ENCODE measurements at places on chromosomes 16 and 17.

DNA sequence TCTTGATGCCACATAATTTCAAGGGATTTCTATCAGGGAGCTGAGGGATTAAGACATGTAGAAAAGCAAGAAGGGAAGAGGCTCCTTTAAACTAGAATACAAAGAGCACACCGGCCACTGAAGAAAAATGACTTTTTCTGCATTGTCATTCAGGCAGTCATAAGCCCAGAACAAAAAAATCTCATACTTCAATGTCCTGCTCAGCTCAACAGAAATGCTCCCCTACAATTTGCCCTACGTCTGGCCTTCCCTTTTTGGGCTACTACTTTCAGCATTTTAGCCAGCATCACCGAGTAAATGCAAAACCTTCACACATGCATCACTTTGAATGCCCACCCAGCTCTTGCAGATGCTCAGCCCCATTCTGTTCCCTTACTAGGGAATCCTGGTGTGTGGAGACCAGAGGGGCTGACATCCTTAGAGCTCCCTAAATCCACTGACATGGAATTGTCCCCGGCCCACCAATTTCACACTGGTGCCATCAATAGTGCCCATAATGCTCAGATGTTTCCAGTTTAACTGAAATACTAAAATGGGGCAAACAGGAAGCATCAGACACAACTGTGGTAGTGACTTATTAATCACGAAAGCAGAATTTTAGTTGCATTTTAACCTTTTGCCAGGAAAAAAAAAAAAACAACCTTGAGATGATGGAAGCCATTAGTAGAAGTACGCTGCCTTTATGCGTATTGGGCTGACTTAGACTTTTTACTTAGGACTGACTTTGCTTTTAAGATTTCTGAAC lies 2.7 kb downstream of the MAP3K14 start:
- no peak for DNase-seq

GRCh38 chr16:90015586-90016338 lies 3.5 kb downstream of the DBNDD1 start:
- DNase-seq = no peak

- peak; percentile 27 for DNase-seq
Measured at GRCh38 chr17:81253358-81254131, 14.4 kb downstream of the NDUFAF8 start.

DNA sequence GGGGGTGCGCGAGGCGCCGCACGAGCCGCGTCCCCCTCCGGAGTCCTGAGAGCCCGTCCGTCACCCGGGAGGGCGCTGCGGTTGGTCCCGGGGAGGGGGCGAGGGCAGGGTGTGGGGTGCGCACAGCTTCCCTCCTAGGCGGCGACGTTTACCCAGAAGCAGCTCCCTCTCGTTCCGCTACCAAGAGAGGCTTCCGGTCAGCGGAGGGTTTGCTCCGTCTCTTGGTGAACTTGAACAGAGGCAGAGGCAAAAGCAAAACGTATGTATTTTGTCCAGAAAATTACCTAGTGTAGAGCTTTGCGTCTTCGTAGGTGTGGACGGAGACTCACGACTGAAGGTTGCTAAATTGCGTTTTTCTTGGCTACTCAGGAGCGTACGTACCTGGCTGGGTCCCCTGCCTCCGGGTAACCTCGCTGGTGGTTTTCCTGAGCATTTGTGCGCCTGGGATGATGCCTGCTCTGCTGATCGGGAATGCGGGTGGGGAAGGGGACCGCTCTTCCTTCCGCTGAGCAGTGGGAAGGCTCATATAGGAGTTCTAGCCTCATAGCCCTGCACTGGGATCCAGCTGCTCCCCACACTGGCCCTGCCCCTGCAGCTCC lies 833 bp downstream of the WSCD1 start:
- no peak for DNase-seq

DNA sequence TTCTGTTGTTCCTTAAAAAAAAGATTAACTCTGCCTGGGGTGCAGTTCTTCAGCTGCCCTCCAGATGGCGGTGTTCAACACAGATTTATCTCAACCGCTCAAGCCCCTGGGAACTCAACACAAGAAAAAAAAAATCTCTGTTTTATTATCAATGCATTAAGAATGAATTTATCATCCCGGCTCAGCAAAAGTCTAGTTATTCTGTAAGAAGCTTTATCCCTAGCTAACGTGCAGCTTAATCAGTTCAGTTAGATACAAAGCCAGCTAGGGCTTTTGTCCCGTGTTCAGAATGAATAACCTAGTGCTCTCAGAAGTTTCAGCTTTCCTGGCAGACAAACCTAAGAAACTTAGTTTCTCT lies 475.9 kb upstream of the CCL2 start:
- DNase-seq = no peak

DNA sequence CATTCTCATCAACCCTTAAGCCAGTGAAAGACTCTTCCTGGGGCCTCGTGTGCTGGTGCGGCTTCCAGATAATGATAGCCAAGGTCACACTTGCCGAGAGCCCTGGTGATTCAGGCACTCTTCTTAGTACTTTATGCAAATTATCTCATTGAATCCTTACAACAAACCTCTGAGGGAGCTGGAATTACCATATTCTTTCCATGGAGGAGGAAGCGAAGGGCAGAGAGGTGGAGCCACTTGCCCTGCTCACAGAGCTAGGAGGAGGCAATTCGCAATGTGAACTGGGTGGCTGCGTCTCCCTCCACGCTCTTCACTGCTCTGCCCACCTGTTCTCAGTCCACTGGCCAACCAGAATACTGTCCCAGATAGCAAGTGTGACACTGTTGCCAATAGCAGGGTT lies 409.7 kb downstream of the SNX29 start:
- DNase-seq = no peak

DNA sequence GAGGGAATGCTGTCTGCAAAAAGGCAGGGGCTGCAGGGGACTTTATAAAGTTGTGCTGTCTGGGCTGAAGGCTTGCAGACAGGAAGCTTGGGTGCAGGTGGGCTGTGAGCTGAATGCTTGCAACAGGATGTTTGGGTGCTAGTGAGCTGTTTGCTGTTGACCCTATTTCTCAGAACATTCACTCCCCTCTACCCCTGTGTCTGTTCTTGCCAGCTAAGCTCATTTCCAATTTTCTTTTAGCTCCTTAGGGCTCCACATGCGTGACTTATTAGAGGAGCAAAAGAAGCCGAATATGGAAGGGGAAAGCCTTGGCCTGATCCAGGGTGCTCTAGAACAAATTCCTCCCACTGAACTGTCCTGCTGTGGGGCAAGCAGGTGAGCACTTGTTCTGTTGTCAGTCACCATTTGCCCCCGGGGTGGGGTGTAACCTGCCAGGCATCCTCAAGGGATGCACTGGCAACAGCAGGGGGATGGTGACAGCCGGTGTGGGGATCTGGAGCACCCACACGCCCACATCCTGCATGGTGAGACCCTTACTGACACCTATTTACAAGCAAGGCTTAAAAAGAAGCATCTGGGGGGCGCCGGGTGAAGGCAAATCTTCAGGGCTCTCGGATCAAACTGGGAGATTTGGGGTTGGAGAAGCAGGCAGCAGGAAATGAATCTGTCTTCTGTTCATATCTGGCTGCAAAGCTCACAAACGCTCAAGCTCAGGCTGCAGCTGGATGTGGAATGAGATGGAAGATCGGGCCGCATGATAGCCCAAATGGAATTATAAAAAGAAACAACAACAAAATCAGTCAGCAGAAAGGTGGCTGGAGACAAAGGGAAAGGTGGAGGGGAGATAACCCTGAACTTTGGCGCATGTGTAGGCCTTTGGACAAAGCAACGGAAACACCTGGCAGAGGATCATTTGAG lies 21.1 kb upstream of the NUP93 start:
- DNase-seq = no peak

- DNase-seq = no peak
Measured at GRCh38 chr16:67750466-67750865, 31.4 kb upstream of the GFOD2 start.

- no peak for DNase-seq
Measured at GRCh38 chr16:88754109-88754911, 30.7 kb downstream of the PIEZO1 start.

DNA sequence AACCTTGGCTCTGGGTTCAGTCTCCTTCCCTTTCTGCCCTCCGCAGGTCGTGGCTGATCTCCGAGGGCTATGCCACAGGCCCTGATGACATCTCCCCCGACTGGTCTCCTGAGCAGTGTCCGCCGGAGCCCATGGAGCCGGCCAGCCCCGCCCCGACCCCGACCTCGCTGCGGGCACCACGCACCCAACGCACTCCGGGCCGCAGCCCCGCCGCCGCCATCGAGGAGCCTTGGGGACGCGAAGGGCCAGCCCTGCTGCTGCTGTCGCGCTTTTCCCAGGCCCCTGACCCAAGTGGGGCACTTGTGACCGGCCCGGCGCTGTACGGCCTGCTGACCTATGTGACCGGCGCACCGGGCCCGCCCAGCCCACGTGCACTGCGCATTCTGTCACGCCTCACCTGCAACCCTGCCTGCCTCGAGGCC lies 5.1 kb downstream of the ARMC5 start:
- no peak for DNase-seq

DNA sequence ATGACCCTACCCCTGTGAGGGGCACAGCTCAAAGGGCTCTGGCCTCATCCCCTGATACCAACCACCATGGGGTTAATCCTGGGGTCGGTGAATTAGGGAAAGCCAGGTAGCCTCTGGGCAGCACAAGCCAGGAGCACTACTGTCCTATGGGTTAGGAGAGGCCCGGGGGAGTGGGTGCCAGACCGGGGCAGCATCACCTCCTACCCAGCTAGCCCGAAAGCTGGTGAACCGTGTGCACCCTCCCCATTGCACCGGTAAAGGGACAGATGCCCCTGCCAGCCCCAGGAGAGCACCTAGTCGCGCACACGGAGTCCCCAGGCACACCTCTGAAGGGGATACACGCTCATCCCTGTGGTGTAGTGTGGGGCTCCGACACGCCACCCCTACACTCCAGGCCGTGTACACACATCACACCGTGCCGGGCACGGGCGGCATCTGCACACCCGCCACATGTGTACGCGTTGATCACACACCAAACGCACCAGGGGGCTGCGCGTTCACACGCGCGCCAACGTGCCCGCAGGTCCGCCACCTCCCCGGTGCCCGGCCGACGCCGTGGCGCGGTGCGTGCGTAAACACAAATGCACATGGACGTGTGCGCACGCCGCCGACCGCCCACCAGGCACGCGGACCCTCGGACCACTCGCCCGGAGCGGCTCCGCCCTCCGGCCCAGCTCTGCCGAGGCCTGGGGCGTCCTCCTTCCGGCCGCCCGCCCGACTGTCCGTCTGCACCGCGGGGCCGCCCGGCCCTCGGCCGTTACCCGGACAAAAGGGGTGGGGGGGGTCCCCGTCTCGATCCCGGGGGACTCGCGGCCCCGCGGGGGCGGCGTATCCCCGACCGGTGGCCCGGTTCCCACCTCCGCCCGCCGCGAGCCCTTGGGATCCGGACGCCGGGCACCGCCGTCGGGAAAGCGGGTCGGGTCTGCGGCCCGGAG lies 785 bp downstream of the UBALD1 start:
- no peak for DNase-seq

DNA sequence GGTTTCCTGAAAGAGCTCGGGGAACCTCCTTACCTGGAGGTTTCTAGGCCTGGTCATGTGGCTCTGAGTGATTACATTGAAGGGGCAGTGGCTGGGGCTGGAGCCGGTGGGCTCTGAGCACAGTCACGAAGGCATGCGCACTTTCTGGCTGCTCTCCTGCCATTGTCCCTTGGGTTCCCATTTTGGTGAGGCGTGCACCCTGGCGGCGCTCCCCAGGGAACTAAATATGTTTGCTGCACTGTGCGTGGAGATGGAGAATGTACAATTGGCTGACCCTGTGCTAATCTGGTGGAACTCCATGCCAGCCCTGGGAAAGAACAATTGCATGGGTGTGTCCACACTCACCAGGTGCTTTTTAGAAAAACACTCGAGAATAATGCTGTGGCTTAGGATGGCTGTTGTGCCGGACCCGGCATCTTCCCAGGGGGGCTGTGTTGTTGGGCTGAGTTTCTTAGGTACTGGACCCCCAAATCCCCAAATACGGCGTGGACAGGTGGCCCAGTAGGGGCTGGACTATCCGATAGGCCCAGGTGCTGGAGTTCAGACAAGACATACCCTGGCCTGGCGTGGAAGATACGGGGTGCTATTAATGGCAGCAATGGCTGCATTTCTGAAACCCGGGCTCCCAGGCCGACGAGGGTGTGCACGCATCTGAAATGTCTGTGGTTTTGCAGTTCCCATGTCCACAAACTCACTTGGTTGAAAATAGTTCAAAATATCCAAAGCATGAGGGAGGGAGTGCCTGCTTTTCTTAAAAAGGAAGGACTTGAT lies 230.5 kb downstream of the SEC14L1 start:
- DNase-seq = no peak

DNA sequence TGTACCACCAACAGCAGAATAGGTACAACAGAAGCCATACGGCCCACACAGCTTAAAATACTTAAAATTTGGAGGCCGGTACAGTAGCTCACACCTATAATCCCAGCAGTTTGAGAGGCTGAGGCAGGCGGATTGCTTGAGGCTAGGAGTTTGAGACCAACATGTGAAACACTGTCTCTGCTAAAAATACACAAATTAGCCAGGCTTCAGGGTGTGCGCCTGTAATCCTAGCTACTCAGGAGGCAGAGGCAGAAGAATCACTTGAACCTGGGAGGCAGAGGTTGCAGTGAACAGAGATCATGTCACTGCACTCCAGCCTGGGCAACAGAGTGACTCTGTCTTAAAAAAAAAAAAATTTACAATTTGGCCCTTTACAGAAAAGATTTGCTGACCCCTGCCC lies 17.0 kb downstream of the GFOD2 start:
- DNase-seq = no peak

GRCh38 chr16:27374221-27374803 lies 27.7 kb upstream of the IL21R start:
- no peak for DNase-seq

DNA sequence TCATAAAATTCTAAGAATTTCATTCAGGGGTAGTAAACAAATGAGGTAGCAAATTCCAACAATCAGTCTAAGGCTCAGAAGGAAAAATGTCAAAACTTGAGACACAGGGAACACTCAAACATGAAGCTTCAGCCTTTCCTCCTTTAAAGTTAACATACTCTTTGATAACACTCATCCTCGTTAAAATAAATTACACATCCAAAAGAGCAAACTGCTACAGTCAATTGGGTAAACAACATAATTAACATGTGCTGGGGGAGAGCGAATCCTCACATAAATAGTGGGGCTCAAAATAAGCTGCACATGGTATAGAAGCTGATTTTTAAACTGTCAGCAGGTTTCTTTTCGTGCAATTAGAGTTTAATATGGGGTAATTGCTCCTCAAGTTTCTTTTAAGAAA lies 12.9 kb downstream of the GRB2 start:
- DNase-seq = no peak

- no peak for DNase-seq
Measured at GRCh38 chr17:65039336-65039988, 17.1 kb downstream of the GNA13 start.

DNA sequence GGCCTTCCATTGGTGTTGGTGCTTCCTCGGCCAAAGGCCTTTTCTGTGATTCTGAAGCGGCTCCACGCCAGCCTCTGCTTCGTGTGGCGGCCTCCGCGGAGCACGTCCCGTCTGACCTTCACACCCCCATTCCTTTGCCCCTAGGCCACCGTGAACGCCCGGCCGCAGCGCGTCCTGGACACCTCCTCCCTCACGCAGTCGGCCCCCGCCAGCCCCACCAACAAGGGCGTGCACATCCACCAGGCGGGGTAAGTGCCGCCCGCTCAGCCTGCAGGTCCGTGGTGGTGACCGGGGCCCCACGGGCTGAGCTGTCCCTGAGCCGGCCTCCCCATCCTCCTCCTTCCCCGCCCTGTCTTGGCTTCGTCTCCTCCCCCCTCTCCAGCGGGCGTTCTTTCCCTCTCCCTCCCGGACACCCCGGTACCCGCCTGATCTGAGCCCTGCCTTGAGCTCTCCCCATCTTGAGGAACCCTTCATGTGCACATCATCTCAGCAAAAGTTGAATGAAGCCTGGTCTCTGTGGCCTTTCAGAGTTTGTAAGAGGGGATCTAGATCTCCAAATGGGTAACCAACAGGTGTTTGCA lies 69.0 kb upstream of the CHMP6 start:
- DNase-seq = no peak

- DNase-seq = no peak
Measured at GRCh38 chr16:78599271-78599670, 499.8 kb downstream of the WWOX start.
